ENCODE measurements at places on chromosomes 11 and 22. TPM values are rescaled to one million over a fixed set of nuclear protein-coding genes. Genes with fewer than 3 reads are reported as not detected.

The CCDC73 gene
- total RNA-seq, result not detected

The C11orf52 gene
- total RNA-seq, result not detected

The SHANK2 gene
- 0.80 TPM for total RNA-seq

The APOL6 gene
- total RNA-seq, result 4.3 TPM

The YPEL1 gene
- total RNA-seq, result 0.08 TPM

The EFCAB6 gene
- total RNA-seq, result 0.11 TPM

The TSGA10IP gene
- total RNA-seq, result not detected

The MS4A18 gene
- total RNA-seq, result not detected

The THY1 gene
- total RNA-seq, result 26.0 TPM

The GRM5 gene
- not detected for total RNA-seq

The RCOR2 gene
- 0.23 TPM for total RNA-seq

The ARHGAP20 gene
- total RNA-seq, result not detected

The OR51B6 gene
- total RNA-seq, result not detected

The CRYAB gene
- 6.6 TPM for total RNA-seq

The PGR gene
- total RNA-seq, result 0.15 TPM

The MS4A6E gene
- total RNA-seq, result not detected

The C11orf91 gene
- total RNA-seq, result not detected

The BRSK2 gene
- total RNA-seq, result 0.23 TPM

The FOLR3 gene
- total RNA-seq, result 19.8 TPM

The GGTLC2 gene
- not detected for total RNA-seq

The MAFF gene
- total RNA-seq, result 44.9 TPM

The TRIM29 gene
- total RNA-seq, result 178 TPM

The CENPM gene
- 9.0 TPM for total RNA-seq

The OR5P2 gene
- total RNA-seq, result not detected

The CELSR1 gene
- total RNA-seq, result 52.6 TPM

The VPREB1 gene
- not detected for total RNA-seq

The TIGD3 gene
- total RNA-seq, result 0.08 TPM

The OLFML1 gene
- not detected for total RNA-seq

The C1QTNF4 gene
- total RNA-seq, result 0.08 TPM

The MED17 gene
- total RNA-seq, result 18.7 TPM

The OR56A1 gene
- total RNA-seq, result not detected

The NAGA gene
- 27.9 TPM for total RNA-seq

The FOLR1 gene
- total RNA-seq, result not detected

The PTPRCAP gene
- 1.4 TPM for total RNA-seq

The IGSF9B gene
- total RNA-seq, result 0.15 TPM

The TRIM6 gene
- 2.8 TPM for total RNA-seq

The OPCML gene
- total RNA-seq, result not detected

The SPI1 gene
- total RNA-seq, result not detected

The TEF gene
- 6.4 TPM for total RNA-seq
